T-helper 17 cell (primary cell): ENCODE measurements at places on chromosomes 7 and 10. TPM values are rescaled to one million over a fixed set of nuclear protein-coding genes. Genes with fewer than 3 reads are reported as not detected.

The LGI1 gene
- total RNA-seq: not detected

The NPY gene
- not detected for total RNA-seq

The FAM180A gene
- total RNA-seq: not detected

The AVL9 gene
- total RNA-seq: 26.1 TPM

The POLR3A gene
- 12.0 TPM for total RNA-seq

DNA sequence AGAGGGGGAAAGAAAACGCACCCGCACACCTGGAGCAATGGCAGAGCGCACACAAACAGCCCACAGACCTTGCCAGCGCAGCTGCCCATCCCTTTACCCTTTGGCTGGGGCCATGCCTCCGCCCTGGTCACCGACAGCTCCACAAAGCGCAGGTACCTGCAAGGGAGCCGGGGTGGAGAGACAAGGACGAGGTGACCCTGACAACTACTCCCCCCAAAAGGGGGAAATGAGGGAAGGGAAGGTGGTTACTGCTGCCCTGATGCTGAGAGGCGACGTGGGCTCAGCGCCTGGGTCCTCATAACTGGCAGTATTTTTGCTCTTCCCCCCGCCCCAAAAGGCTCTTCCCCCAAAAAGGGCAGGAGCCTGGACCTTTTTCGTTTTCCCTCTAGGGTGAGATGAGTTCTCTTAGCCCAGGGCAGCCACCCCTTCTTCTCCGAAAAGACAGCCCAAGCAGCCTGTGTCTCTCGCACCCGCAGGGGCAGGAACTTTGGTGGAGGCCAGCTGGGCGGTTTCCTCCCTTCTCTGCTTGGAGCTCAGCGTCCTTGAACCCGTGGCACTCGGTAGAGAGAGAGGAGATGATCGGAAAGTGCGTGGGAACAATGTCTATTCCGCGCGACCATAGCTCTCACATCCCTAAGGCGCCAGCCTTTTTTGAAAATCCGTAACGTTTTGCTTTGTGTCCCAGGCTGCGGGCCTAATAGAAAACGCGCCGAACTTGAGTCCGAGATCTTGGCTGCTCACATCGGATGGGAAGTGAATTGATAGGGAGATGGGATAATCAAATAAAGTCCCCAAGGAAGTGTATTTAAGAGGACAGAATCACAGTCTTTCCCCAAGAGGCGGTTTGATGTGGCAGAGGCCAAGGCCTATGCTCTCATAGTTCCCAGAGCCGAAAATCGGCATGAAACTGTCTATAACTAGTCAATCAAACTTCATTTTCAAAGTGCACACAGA, 1.0 kb downstream of the NKX2-3 start:
- no peak for DNase-seq

- no peak for DNase-seq
Observed at GRCh38 chr7:149849174-149849573, 11.0 kb downstream of the ZNF862 start.

DNA sequence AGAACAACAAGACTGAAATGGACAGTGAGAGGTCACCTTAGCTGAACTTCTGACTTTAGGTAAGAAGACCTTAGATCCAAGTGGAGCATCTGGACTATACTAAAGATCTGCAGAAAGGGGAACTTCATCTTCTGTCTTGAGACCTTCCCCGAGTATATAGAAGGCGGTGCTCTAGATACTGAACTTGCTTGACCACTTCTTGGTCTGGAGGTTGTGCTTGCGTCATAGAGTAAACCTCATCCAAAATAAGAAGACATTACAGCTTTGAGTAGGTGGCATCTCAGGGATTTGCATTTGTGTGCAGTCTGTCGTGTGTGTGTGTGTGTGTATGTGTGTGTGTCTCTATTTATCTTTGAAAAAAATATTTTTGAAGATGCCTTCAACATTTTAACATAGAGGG, 157.5 kb downstream of the CHN2 start:
- DNase-seq: no peak

DNA sequence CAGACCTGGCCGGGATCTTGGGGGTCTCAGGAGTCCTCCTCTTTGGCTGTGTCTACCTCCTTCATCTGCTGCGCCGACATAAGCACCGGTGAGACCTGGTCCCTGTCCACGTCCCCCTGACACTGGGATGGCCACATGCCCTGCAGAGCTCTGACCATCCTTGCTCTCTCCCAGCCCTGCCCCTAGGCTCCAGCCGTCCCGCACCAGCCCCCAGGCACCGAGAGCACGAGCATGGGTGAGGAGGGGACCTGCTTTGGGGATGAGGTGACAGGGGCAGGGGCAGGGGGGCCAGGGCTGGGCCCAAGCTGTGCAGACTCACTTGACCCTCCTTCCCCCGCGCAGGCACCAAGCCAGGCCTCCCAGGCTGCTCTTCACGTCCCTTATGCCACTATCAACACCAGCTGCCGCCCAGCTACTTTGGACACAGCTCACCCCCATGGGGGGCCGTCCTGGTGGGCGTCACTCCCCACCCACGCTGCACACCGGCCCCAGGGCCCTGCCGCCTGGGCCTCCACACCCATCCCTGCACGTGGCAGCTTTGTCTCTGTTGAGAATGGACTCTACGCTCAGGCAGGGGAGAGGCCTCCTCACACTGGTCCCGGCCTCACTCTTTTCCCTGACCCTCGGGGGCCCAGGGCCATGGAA, 959 bp downstream of the PVRIG start:
- DNase-seq: no peak

GRCh38 chr7:15920953-15921352, 234.5 kb upstream of the MEOX2 start:
- no peak for DNase-seq

DNA sequence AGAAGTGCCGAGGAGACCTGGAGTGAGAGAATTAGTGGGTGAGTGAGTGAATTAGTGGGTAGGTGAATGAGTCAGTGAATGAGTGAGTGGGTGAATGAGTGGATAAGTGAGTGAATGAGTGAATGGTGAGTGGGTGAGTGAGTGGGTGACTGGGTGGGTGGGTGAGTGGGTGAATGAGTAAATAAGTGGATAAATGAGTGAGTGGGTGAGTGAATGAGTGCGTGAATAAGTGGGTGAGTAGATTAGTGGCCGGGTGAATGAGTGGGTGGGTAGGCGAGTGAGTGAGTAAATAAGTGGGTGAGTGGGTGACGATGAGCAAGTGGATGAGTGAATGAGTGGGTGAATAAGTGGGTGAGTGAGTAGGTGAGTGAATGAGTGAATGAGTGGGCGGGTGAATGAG, 243.7 kb upstream of the MGMT start:
- no peak for DNase-seq

DNA sequence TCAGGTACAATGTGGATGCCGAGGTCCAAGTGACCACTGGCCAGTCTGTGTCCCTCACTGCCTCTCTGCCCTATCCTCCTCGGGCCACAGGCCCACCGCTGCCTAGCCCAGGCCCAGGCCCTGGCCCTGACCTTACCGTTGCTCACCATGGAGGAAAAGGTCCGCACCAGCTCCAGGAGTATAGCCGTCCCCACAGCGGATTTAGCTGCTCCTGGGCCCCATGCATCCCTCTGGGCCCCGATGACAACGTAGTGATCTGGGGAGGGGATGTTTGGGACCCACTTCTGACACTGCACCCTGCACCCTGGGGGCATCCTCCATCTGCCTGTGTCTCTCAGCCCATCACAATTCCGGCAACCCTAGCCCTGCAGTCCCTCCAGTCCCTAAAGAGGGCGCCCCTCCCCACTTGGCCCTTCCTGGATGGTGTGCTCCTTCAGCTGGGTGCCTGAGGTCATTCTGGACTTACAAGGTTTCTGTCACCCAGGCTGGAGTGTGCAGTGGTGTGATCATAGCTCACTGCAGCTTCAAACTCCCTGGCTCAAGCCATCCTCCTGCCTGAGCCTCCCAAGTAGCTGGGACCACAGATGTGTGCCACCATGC, 12.1 kb downstream of the TFR2 start:
- DNase-seq: no peak

DNA sequence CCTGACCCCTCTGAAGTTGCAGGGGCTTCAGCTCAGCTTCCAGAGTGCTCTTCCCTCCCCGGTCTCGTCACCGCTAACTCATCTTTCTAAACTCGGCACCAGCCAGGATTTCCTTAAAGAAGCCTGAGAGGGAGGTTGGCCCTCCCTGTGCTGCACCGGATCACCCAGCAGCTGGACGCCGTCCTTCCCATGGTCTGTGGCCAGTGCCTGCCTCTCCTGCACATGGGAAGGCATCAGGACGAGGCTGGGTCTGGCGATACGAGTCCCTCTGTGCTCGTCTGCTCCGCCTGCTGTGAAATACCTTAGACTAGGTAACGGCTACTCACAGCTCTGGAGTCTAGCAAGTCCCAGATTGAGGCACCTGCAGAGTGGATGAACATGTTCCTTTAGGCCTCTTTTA, 179.1 kb downstream of the ZMYND11 start:
- DNase-seq: no peak

GRCh38 chr10:70474780-70475179, 3.8 kb upstream of the PALD1 start:
- no peak for DNase-seq

DNA sequence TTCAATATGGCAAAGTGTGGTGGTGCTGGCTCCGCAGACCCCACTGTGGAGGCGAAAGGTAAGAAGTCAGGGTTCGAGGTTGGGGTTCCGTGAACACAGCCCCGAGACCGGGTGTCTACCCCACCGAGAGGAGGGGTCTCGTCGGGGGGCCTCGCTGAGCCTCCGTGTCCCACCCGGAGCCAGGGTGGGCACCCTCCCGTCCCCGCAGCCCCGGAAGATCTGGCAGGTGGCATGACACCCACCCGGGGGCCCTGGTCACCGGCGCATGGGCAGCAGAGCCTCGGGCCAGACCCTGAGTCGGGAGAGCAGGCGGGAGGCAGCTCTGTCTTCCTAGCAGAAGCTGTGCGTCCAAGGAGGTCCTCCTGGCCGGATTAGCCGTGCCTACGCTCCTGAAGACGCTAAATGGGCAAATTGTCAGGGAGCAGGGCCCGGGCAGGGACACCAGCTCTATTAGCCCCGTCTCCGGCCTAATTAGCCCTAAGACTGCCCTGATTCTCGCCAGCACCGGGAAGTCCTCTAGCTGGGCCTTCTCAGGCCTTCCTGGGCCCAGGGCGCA, 56.4 kb downstream of the UNCX start:
- no peak for DNase-seq

- no peak for DNase-seq
Observed at GRCh38 chr10:128307820-128308219, 181.6 kb upstream of the MKI67 start.

DNA sequence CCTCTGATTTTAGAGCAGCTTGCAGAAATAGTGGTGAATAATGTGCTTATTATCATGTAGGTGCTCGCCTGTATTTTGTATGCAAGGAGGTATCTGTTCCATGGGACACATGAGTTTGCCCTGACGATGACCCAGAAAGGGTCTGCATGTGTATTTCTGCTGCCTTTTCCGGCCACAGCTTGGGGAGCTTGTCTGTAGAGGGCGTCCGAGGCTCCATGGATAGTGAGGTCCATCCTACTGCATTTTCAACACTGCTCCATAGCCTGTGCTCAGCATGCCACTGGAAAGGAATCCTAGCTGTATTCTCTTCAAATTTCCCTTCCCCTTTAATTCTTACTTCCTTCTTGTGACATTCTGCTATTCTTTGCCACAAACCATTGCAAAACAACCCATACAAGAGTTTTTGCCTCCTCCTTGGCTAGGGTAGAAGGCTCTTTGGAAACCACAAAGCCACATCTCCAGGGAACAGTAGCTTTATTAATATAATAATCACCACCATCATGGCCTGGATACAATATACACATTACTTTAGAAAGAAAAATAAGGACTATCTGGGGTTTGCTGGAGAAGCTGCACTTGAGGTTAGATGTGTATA, 127.7 kb downstream of the DYNC1I1 start:
- no peak for DNase-seq

DNA sequence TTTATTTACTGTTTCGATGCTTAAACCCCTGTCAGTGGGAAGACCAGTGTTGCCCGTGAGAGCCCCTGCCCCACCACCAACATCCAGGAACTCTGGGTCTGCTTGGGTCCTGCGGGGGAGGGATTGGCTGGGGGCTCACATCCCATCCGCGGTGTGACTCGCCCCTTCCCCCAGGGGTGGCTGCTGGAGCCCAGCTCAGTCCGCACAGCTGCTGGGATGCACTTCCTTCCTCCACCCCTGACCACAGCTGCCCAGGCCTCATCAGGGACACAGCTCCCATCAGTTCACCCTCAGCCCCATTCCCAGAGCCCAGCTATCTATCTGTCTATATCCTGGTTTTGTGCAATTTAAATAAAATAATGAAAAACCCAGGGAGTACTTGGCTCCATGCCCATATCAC, 54.5 kb downstream of the JAKMIP3 start:
- DNase-seq: no peak

DNA sequence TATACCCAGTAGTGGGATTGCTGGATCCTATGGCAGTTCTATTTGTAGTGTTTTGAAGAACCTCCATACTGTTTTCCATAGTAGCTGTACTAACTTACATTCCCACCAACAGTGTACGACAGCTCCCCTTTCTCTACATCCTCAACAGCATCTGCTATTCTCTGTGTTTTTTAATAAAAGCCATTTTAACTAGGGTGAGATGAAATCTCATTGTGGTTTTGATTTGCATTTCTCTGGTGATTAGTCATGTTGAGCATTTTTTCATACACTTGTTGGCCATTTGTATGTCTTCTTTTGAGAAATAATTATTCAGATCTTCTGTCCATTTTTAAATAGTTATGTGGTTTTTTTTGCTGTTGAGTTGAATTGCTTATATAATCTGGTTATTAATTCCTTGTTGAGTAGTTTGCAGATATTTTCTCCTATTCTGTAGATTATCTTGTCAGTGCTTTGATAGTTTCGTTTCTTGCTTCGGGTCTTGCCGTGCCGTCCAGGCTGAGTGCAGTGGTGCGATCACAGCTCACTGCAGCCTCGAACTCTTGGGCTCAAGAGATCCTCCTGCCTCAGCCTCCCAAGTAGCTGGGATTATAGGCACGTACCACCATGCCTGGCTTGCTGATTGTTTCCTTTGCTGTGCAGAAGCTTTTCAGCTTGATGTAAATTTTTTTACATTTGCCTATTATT, 12.0 kb downstream of the MTG1 start:
- DNase-seq: no peak

- DNase-seq: no peak
Observed at GRCh38 chr7:116801092-116801710, 61.2 kb upstream of the CAPZA2 start.

DNA sequence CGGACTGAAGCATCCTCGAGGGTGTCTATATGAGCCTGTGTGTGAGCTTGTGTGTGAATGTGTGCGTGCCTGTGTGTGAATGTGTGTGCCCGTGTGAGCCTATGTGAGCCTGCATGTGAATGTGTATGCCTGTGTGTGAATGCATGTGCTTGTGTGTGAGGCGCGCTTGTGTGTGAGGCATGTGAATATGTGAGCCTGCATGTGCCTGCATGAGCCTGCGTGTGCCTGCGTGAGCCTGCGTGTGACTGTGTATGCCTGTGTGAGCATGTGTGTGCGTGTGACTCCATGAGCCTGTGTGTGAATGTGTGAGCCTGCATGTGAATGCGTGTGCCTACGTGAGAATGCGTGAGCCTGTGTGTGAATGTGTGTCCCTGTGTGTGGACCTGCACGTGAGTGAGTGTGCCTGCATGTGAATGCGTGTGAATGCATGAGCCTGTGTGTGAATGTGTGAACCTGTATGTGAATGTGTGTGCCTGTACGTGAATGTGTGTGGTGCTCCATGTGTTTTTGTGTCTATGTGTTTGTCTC, 33.4 kb downstream of the PDGFA start:
- no peak for DNase-seq

GRCh38 chr7:1804310-1804709, 134.2 kb downstream of the ELFN1 start:
- no peak for DNase-seq

- no peak for DNase-seq
Observed at GRCh38 chr10:103431902-103432301, 20.3 kb downstream of the CALHM2 start.
